Astrocyte (in vitro differentiated cells and primary cell): ENCODE measurements at places on chromosomes 2 and 18. TPM values are rescaled to one million over a fixed set of nuclear protein-coding genes. Genes with fewer than 3 reads are reported as not detected.

DNA sequence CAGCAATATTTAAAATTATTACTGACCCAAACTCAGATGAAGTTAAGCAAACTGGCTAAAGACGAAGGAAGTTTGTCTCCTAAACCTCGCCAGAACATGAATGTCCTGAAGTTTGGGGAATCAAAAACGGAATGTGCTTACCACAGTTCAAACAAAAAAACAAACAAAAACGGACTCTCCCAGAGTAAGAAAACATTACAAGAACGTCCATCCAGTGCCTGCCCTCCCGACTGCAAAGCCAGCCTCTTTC, 1.1 kb downstream of the KANSL1L start:
- peaks cover 8% of the 10 kb centered on the region for H3K4me1 ChIP-seq
- no peak for DNase-seq
- H3K27me3 ChIP-seq: no peaks in the 10 kb centered on the region
- peak overlapping the region; percentile 80 for H3K4me3 ChIP-seq

DNA sequence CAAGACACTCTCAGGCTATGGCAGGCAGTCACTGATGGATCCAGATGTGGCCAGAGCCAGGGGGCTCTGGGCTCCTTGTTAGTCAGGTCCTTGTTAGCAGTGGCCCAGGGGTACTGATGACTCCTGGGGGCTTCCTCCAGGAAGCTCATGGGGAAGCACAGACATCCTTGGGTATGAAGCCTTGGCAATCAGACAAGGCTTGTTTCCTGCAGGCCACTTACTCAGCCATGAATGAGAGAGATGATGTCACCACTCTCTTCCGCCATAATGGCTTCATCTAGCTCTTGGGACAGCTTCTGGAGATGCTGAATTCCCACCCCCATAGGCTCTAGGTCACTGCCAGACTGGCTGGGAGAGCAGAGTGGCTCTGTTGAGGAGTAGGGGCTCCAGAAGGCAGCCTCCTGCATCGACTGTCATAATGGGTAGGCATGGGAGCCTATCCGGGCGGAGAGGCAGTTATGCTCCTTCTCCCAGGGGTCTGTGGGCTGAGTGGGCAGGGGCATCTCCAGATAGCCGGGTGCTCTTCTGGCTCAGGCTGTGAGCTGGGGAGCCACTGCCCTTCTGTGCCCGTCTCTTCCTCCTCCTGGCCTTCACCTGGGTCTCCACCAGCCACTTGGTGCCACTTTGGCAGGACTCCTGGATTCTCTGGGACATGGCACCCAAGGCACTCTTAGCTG, 40.2 kb upstream of the BMPR2 start:
- H3K27ac ChIP-seq: no peak overlapping the region
- H3K27me3 ChIP-seq: no peaks in the 10 kb centered on the region
- H3K36me3 ChIP-seq: no peaks in the 10 kb centered on the region
- H3K4me1 ChIP-seq: peaks cover 12% of the 10 kb centered on the region
- no peak overlapping the region for H3K4me3 ChIP-seq
- no peak for DNase-seq

- H3K4me3 ChIP-seq: no peak overlapping the region
- H3K4me1 ChIP-seq: no peaks in the 10 kb centered on the region
- no peaks in the 10 kb centered on the region for H3K27me3 ChIP-seq
Measured at GRCh38 chr2:44753552-44754285, 187.8 kb upstream of the SIX3 start.

DNA sequence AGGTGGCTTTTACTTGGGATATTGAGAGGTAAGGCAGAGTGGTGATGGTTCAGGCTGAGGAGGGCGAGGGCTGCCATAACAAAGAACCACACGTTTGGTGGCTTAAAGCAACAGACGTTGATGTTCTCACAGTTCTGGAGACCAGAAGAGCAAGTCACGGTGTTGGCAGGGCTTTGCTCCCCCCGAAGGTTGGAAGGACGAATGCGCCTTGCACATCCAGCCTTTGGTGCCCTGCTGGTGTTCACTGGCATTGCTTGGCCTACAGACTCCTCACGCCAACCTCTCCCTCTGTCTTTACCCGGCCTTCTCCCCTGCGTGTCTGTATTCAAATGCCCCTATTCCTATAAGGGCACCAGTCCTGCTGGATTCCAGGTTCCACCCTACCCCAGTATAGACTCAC, 125.4 kb downstream of the TPO start:
- H3K4me1 ChIP-seq: no peaks in the 10 kb centered on the region
- no peak overlapping the region for H3K27ac ChIP-seq
- DNase-seq: no peak

DNA sequence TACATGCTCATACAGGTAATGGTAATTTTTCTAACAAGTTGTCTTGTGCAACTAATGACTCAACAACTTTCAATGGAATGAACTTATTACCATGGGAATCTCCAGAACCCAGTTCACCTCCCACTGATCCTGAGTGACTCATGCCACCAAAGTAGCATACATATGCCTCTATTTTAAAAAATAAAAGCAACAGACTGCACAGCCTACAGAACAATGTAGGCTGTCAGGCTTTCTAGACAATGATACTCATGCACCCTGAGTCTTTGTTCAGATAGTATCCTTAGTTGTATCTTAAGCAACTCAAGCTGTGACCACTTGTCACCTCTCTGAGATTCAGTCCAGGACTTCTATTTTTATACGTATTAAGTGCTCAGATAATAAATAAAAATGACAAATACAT, 531.0 kb upstream of the SETBP1 start:
- H3K27ac ChIP-seq: peak overlapping the region; percentile 64
- no peaks in the 10 kb centered on the region for H3K27me3 ChIP-seq
- no peaks in the 10 kb centered on the region for H3K36me3 ChIP-seq
- no peak overlapping the region for H3K4me3 ChIP-seq

DNA sequence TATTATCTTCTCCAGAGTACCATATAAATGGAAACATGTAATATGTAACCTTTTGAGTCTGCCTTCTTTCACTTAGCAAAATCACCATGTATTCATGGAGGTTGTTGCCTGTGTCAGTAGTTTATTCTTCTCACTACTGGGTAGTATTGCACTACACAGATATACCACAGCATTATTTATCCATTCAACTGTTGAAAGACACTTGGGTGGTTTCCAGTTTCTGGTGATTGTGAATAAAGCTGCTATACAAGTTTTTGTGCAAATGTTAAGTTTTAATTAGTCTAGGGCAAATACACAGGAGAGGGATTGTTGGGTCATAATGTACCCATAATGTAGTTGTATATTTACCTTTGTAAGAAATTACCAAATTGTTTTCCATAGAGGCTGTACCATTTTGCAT, 29.6 kb upstream of the RPRD1A start:
- no peak for DNase-seq
- no peak overlapping the region for H3K4me3 ChIP-seq
- no peaks in the 10 kb centered on the region for H3K4me1 ChIP-seq
- no peaks in the 10 kb centered on the region for H3K36me3 ChIP-seq

- DNase-seq: no peak
- H3K27me3 ChIP-seq: no peaks in the 10 kb centered on the region
- H3K4me1 ChIP-seq: peaks cover 16% of the 10 kb centered on the region
- no peak overlapping the region for H3K4me3 ChIP-seq
- H3K27ac ChIP-seq: peak overlapping the region; percentile 7
- no peaks in the 10 kb centered on the region for H3K36me3 ChIP-seq
Measured at GRCh38 chr2:191618046-191618780, 59.7 kb upstream of the NABP1 start.

DNA sequence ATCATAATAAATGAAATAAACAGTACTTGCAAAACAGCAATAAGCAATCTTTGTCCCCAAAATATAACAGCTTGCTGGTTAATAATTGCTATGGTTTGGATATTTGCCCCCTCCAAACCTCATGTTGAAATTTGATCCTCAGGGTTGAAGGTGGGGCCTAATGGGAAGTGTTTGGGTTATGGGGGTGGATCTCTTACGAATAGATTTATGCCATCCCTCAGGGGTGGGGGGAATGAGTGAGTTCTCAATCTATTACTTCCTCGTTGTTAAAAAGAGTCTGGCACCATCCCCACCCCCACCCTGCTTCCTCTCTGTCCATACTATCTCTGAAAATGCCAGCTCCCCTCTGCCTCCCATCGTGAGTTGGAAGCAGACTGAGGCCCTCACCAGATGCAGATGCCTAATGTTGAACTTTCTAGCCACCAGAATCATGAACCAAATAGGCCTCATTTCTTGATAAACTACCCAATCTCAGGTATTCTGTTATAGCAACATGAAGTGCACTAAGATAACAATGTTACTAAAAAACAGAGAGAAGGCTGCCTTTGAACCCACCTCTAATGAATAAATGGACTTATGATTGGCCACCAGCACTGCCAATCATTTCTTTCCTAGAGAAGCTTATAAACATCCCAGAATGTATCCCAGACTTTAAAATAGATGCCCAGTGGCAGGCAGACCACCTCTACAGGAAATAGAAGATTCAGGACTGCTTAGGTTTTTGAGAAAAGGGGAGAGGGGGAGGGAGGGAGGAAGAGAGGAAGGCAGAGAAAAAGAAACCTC, 90.1 kb downstream of the ALPK2 start:
- H3K4me3 ChIP-seq: no peak overlapping the region
- H3K27ac ChIP-seq: no peak overlapping the region
- H3K27me3 ChIP-seq: no peaks in the 10 kb centered on the region

GRCh38 chr18:21458310-21458709, 142.2 kb downstream of the ESCO1 start:
- no peaks in the 10 kb centered on the region for H3K4me1 ChIP-seq
- H3K27ac ChIP-seq: no peak overlapping the region
- H3K4me3 ChIP-seq: no peak overlapping the region
- DNase-seq: no peak
- H3K27me3 ChIP-seq: no peaks in the 10 kb centered on the region
- no peaks in the 10 kb centered on the region for H3K36me3 ChIP-seq

DNA sequence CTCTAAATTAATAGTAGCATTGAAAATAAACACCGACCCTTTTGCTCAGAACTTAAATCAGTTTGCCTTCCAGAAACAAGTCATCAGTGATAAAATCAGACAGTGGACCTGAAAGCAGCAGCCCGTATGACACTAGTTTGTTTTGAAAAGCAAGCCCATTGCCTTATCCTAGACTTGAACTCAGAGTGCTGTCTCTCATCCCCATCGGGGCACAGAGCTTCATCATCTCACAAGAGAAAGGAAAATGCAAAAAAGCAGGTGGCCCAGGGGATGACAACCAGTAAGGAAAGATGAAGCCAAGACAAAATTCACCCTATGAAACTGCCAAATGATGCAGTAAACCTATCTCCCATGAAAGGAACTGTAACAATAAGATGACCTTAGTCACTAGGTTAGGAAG, 71.2 kb downstream of the CERKL start:
- no peak overlapping the region for H3K4me3 ChIP-seq
- H3K4me1 ChIP-seq: no peaks in the 10 kb centered on the region
- peaks cover 4% of the 10 kb centered on the region for H3K27me3 ChIP-seq
- no peaks in the 10 kb centered on the region for H3K36me3 ChIP-seq

DNA sequence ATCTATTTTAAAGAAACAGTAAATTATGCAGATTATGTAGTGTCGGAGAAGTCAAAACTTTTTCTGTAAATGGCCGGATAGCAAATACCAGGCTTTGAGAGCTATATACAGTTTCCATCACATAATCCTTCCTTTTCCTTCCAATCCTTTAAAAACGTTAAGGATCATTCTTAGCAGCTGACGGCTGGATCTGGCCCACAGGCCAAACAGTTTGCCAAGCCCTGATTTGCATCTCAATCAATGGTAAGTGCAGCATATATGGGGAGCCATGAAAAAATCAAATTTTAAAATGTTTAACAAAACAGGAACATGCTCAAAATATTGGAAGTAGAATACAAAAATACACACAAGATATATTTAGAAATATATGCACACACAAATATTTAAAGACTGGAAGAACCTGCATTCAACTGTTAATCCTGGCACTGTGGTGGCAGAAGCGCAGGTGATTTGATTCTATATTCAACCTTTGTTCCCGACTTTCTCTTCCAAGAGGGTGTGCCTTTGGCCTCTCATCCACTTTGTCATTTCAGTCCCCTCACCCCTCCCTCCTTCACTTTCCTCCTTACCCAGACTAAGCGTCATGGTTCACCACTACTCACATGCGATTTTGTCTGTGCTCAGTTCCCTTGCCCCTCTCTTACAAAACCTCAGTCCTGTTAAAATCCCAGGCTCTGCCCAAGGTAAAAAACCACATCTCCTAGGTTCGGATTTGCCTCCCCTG, 27.3 kb downstream of the NDUFA10 start:
- H3K27me3 ChIP-seq: no peaks in the 10 kb centered on the region
- H3K4me1 ChIP-seq: no peaks in the 10 kb centered on the region
- peaks cover 26% of the 10 kb centered on the region for H3K36me3 ChIP-seq
- H3K4me3 ChIP-seq: no peak overlapping the region

- no peak overlapping the region for H3K27ac ChIP-seq
- H3K4me3 ChIP-seq: no peak overlapping the region
- no peaks in the 10 kb centered on the region for H3K36me3 ChIP-seq
- H3K27me3 ChIP-seq: peaks cover 62% of the 10 kb centered on the region
Measured at GRCh38 chr18:79530821-79531220, 135.1 kb downstream of the NFATC1 start.

Gene PROC
- total RNA-seq: 1.0 and 1.5 TPM in 2 replicates

Gene RPIA
- 11.4 and 13.3 TPM in 2 replicates for total RNA-seq

Gene CD207
- total RNA-seq: not detected in 2 replicates

Gene EIF5B
- total RNA-seq: 60.2 and 65.6 TPM in 2 replicates

Gene APOB
- total RNA-seq: 0.05 and 0.07 TPM in 2 replicates

Gene PROKR1
- 0.05 TPM in 1 of 2 replicates, not detected in the other for total RNA-seq

Gene ADGRF3
- total RNA-seq: 0.16 and 0.17 TPM in 2 replicates
